ENCODE measurements at places on chromosomes 2 and 18. TPM values are rescaled to one million over a fixed set of nuclear protein-coding genes. Genes with fewer than 3 reads are reported as not detected.

Gene RBKS
- total RNA-seq, result 1.2 TPM

GRCh38 chr2:173231465-173231864, 123.2 kb upstream of the CDCA7 start:
- no peak for DNase-seq
- H3K4me3 ChIP-seq, result no peak overlapping the region
- H3K4me1 ChIP-seq, result peaks cover 6% of the 10 kb centered on the region
- H3K36me3 ChIP-seq, result peaks cover 4% of the 10 kb centered on the region
- H3K27me3 ChIP-seq, result no peaks in the 10 kb centered on the region

Gene FIGN
- 12.4 TPM for total RNA-seq

DNA sequence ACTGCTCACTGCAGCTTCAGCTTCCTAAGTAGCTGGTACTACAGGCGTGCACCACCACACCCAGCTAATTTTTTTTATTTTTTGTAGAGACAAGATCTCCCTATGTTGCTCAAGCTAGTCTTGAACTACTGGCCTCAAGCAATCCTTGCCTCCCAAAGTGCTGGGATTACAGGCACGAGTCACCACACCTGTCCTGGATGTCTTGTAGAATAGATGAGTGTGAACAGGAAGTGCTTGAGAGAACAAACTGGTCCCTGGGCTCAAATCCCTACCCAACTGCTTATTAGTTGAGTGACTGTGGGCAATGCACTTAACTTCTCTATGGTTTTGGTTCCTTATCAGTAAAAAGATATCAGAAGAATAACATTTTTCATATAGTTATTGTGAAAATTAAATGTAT, 34.2 kb downstream of the PKDCC start:
- H3K4me1 ChIP-seq, result peaks cover 9% of the 10 kb centered on the region
- peaks cover 4% of the 10 kb centered on the region for H3K27me3 ChIP-seq
- H3K4me3 ChIP-seq, result no peak overlapping the region
- H3K27ac ChIP-seq, result no peak overlapping the region
- no peak for DNase-seq

DNA sequence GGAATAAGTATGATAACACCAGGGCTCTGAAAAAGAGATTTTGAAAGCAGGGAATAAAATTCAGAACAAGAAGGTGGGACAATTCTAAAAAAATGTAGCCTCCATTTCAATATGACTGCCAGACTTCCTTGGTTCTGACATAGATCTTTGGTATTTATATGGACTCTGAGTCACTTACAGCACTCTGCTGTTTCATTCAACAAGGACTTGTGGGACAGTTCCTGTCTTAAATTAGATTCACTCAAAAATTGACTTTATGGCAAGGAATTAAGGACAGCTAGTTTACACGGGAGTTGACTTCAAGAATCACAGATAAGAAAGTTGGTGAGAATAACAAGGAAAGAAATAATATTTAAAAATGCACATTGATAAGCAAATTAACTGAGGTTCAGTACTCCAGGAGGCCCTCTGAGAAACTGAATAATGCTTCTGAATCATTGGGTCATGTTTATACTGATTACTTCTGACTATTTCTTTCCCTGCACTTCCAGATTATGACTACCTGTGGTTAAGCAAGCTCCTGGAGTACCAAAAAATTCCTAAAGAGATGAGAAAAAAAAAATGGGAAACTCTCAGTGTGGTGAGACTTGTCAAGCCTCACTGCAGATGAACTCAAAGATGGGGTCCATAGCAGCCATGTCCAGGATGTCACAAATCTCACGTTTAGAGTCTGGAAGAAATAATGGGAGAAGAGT, 828.3 kb upstream of the PIK3C3 start:
- no peaks in the 10 kb centered on the region for H3K27me3 ChIP-seq
- no peak overlapping the region for H3K27ac ChIP-seq
- H3K4me3 ChIP-seq, result no peak overlapping the region
- H3K36me3 ChIP-seq, result no peaks in the 10 kb centered on the region
- no peak for DNase-seq

Gene DLX2
- total RNA-seq, result 1.4 TPM

DNA sequence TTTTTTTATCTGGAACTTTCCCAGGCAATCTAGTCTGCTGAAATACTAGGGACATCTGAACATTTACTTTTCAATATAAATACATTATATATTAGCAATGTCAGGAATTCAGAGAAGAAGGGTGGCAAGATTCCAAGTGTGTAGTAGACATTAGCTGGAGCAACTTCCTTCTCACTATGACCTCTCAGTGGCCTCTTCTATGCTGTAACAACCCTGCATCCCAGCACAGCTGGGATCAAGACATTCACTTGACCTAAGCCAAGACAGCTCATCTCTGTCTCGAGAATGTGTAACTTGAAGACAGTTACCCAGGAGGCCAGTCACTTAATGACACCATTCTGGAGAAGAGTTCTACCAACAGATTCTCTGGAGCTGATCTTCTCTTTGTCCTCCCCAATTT, 61.7 kb upstream of the RALBP1 start:
- H3K36me3 ChIP-seq, result peaks cover 4% of the 10 kb centered on the region
- H3K27ac ChIP-seq, result no peak overlapping the region
- H3K27me3 ChIP-seq, result no peaks in the 10 kb centered on the region
- H3K4me1 ChIP-seq, result peaks cover 5% of the 10 kb centered on the region

DNA sequence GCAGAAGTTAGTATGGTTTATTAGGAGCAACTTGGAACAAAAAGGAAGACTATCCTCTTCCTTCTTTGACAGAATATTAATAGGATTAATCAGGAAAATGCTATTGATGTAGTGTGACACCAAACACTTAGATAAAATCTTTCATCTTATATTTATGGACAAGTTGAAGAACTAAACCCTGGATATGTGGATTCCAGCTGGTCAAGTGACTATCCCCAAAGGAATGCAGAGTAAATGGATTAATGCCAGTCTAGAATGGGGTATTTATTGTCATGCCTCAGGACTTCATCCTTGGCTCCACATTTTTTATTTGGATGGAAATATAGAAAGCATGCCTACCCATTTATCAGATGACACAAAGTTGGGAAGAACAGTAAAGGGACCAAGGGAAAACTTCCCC, 124.0 kb upstream of the TTC39C start:
- no peak for DNase-seq
- no peaks in the 10 kb centered on the region for H3K36me3 ChIP-seq
- no peak overlapping the region for H3K27ac ChIP-seq
- no peaks in the 10 kb centered on the region for H3K4me1 ChIP-seq

Gene TTR
- total RNA-seq, result not detected

Gene CHRNG
- 3.5 TPM for total RNA-seq

Gene ERMN
- not detected for total RNA-seq

- no peaks in the 10 kb centered on the region for H3K27me3 ChIP-seq
- H3K27ac ChIP-seq, result no peak overlapping the region
- no peak for DNase-seq
- H3K4me1 ChIP-seq, result peaks cover 2% of the 10 kb centered on the region
- H3K36me3 ChIP-seq, result no peaks in the 10 kb centered on the region
- H3K4me3 ChIP-seq, result no peak overlapping the region
These were observed 78.4 kb upstream of the MEX3C start for GRCh38 chr18:51275712-51276476.

Gene DNAJC5G
- not detected for total RNA-seq

DNA sequence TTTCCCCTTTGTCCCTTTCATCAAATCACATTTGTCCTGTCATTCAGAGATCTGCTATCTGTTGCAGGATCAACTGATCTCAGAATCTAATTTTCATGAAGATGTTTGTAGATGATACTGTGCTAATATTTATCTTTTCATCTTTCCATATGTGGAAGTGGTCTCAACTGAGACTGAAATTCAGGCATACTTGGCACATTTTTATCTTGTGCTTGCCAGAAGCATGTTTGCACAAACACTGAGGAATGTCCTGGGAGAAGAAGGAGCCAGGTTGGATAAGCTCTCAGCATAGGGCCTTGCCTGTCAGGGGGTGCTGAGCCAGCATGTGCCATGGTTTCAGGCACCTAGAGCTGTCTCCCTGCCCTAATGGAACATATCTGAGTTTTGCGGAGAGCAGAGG, 24.5 kb upstream of the MMADHC start:
- H3K27ac ChIP-seq, result no peak overlapping the region
- H3K4me3 ChIP-seq, result no peak overlapping the region
- H3K4me1 ChIP-seq, result no peaks in the 10 kb centered on the region
- H3K27me3 ChIP-seq, result no peaks in the 10 kb centered on the region

DNA sequence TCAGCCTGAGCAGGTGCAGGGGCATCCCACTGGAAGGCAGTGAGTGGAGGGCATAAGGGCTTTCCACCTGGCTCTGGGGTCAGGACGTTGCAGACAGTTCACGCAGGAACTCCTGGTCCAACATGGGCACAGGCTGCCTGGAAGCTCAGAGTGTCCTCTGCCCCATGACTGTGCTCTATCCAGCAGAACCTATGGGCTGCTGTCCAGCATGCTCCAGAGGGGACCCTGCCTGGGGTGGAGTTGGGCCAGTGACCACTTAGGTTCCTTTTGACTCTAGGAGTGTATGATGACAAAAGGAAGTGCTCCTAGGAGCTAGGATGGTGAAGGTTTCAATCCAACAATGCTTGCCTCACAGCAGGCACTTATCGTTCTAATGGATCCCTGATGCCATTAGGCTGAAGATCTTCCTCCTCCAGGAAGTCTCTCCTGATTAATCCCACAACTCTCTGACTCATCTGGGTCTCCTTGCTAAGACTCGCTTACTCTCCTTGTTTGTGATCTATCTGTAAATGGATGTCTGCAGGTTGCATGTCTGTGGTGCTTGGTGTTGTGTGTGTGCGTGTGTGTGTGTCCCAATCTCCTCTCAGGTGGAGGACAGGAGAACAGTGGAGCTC, 224.0 kb downstream of the CELF4 start:
- peaks cover 18% of the 10 kb centered on the region for H3K4me1 ChIP-seq
- no peak overlapping the region for H3K27ac ChIP-seq
- no peaks in the 10 kb centered on the region for H3K36me3 ChIP-seq

Gene FTCDNL1
- total RNA-seq, result 0.74 TPM

Gene SERPINB11
- total RNA-seq, result not detected

Gene ACOXL
- 1.4 TPM for total RNA-seq

Gene ITPRID2
- 32.8 TPM for total RNA-seq

- H3K27ac ChIP-seq, result no peak overlapping the region
- no peaks in the 10 kb centered on the region for H3K36me3 ChIP-seq
- peaks cover 3% of the 10 kb centered on the region for H3K4me1 ChIP-seq
- H3K27me3 ChIP-seq, result no peaks in the 10 kb centered on the region
These were observed 46.9 kb downstream of the NAB1 start for GRCh38 chr2:190695739-190696138.

GRCh38 chr2:57862153-57862552, 184.5 kb upstream of the VRK2 start:
- H3K4me3 ChIP-seq, result no peak overlapping the region
- H3K4me1 ChIP-seq, result peaks cover 2% of the 10 kb centered on the region
- H3K36me3 ChIP-seq, result no peaks in the 10 kb centered on the region
- H3K27ac ChIP-seq, result no peak overlapping the region

DNA sequence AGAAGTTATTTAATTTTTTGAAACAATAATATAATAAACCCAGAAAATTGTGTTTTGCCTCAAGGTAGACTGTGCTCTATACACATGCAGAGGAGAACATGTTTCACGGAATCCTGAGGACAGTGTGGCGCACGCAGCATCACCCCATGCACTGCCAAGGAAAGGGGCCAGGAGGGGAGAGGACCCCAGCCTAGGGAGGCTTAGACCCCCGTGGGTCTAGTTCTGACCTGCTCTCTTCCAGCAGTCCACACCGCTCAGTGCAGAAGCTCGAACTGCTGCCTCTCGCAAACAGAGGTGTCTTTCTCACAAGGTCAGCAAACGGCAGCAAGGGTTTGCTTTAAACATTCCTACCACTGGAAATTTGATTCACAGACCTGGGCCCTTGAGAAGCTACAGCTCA, 51.5 kb upstream of the KIDINS220 start:
- H3K4me3 ChIP-seq, result no peak overlapping the region
- no peak overlapping the region for H3K27ac ChIP-seq
- H3K27me3 ChIP-seq, result peaks cover 4% of the 10 kb centered on the region
- H3K36me3 ChIP-seq, result no peaks in the 10 kb centered on the region
- DNase-seq, result no peak
- H3K4me1 ChIP-seq, result no peaks in the 10 kb centered on the region
